Activated CD8-positive, alpha-beta memory T cell treated with anti-CD3 and anti-CD28 coated beads for 24 hours (primary cell): ENCODE measurements at places on chromosomes 2 and 18.

DNA sequence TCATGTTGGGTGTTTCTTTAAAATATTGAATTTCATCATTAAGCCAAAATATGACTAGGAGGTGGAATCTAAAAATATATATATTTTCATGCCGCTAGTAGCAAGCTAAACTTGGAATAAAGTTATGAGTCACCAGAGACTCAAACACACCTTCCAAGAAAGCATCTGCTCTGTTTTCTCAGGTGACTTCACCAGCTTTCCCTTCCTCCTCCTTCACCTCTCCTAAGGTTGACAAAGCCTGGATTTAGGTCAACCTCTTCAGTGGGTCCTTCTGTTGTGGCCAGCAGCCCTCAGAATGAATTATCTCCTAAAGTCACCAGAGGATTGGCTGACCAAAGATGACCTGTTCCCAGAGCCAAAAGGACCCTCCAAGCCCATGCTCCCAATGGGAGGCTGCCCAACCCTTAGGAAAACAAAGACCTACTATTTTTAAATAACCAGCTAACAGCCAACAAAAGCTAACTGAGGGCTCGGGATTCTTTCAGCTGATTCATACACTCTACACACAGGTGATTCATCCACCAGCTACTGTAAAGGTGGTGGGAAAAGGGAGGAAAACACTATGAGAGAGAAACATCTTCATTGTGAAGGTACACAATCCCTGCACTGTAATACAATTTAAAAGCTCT is 113.9 kb downstream of the MYO5B start:
- DNase-seq, result no peak

- DNase-seq, result no peak
Observed at GRCh38 chr2:54261537-54261936, 5.5 kb upstream of the TSPYL6 start.

DNA sequence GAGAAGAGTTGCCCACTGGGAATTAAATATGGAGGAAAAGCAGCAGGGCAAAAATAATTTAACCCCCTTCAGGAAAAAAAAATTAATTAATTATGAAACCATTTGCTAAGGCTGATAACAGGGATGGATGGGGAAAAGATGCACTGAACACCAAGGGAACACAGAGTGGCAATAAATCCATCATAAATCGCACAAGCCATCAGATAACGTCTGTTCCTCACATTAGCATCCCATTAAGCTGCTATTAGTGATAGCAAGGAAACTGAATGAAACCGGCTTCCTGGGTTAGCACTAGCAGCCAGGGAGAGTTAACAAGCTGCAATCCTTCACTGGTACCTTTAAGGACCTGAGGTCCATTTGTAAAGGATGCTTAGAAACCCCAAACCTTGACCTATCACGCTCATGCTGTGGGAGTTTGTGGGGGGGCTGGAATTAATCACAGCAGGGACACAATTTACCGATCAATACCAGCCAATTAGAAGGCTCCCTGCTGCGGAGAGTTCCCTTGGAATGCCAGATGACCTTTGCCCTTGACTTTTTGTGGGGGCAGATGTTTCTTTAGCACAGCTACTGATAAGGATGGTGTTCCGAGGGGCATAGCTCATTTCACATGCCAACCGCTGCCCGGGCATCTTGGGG is 175.5 kb upstream of the KLF7 start:
- DNase-seq, result no peak

- no peak for DNase-seq
Observed at GRCh38 chr2:179170901-179171300, 93.7 kb downstream of the SESTD1 start.

- no peak for DNase-seq
Observed at GRCh38 chr2:130241041-130241707, 42.9 kb upstream of the TUBA3E start.

- DNase-seq, result no peak
Observed at GRCh38 chr18:9688036-9688741, 19.9 kb upstream of the RAB31 start.

- DNase-seq, result no peak
Observed at GRCh38 chr2:44450806-44451205, 89.1 kb downstream of the CAMKMT start.

DNA sequence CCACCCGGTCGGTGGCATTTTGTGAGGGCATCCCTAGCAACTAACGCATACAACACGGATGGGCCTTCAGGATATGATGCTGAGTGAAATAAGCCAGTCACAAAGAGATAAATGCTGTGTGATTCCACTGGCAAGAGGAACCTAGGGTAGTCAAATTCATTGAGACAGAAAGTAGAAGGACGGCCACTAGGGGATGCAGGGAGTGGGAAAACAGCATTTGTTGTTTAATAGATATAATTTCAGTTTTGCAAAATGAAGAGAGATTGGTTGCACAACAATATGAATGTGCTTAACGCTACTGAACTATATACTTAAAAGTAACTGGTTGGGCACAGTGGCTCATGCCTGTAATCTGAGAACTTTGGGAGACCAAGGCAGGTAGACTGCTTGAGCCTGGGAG is 112.9 kb downstream of the AFF3 start:
- no peak for DNase-seq

DNA sequence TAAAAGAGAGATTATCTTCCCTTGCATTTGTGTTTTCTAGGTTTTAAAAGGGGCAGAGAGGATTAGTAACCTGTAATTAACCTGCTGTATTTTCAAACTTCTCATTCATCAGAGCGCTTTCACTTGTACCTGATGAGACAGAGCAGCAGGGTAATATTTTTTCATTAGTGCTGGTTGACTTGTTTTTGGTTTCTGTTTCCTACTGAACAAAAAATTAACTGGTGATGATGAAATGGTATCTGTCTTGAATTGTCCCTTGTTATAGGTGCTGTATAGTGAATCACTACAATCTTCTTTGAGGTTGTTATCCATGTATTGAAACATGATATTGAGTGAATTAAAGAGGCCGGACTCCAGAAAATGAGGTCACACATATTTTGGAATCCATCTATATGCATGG is 37.9 kb downstream of the CDH20 start:
- DNase-seq, result no peak

DNA sequence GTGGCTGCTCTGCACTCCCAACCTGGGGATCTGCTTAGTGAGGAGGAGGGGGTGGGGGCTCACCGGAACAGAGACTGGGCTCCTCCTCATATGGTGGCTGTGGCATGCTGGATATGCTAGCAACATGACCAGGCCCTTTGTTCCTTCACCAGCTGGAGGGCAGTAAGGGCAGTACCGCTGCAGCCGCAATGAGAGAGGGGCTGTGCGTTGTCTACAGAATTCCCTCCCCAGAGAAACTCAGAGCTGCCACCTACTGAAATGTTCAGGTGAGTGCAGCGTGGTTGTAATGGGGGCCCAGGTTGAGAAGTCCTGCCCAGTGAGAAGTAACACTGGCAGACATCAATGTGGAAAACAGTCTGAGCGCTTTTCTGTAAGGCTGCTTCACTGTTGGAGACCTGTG is 1211.9 kb upstream of the NXPH2 start:
- no peak for DNase-seq

DNA sequence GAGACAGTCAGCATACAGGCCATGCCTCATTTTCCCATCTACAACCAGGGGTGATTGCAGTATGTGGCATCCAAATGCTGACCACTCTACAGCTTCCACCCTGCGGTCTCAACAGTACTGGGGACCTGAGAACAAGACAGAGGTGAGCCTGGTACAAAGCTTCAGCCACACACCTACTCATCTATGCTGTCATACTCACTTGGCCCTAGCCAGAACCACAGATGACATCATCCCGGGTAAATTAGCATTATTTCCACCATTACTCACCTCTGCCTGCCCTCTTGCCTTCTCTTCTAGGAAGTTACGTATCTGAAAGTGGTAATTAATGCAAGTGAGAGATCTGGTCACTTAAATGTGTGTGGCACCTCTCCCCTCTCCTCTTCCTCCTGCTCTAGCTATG is 208.2 kb upstream of the ARL4C start:
- no peak for DNase-seq

DNA sequence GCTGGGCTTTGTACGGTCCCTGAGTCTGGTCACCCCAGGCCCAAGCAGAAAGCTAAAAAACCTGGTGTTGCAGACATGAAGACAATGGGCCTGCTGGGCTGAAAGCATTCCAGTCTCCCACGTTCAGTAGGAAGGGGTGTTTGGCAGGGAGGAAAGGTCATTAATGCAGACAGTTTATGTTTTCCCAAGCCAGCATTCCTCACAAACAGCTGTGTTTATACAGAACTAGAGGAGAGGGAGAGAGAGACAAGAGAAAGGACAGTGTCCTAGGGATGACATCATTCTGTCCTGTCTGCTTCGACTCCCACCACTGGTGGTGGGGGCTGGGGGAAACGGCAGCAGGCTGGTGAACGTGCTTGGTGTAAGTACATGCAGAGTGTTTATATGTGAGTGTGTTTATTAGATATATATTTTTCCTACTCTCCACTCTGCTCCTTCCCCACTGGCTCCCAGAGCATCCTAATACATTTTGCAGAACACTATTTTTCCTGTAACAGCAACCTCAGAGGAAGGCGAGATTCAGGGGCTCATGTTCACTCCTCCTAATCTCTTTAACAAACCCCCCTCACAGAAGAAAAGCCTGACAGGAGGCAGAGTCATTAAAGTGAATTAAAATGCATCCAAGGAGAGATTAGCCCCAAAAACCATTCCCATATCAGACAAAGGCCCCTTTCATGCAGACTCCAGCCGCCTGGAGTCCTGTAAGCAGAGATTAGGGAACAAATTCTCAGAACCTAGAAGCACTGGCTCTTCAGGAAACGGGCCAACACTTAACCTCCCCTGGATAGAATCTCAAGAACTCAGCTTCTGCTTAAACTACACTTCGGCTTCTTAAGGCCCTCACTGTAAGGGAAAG is 380.4 kb downstream of the TNS1 start:
- DNase-seq, result no peak

- DNase-seq, result no peak
Observed at GRCh38 chr2:112061840-112062239, 6.8 kb downstream of the TMEM87B start.

- DNase-seq, result no peak
Observed at GRCh38 chr2:183604065-183604464, 479.8 kb downstream of the NUP35 start.

DNA sequence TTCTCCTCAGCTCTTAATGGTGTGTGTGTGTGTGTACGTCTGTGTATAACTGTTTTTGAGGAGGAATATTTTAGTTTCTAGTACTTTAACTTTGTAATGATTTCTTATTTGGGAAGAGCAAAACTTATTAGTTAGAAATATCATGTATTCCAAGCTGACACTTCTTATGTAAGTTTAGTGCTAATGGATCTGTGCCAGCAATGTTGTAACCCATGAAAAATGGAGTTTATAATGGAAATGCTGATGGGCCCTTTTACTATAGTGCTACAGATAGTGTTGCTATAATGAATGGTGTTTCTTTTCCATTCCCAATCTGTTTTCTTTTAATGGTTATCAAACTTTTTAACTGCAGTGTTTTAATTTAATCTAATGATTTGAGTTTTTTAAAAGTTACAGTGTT is 49.8 kb upstream of the OTX1 start:
- DNase-seq, result no peak

GRCh38 chr2:68969736-68970490 is 4.5 kb upstream of the GKN1 start:
- DNase-seq, result no peak
